ENCODE measurements at places on chromosomes 7 and 10.

- DNase-seq, result no peak
These were observed 176.9 kb upstream of the PRSS58 start for GRCh38 chr7:142434666-142435167.

- DNase-seq, result no peak
These were observed 8.5 kb upstream of the KNDC1 start for GRCh38 chr10:133151543-133151972.

- DNase-seq, result no peak
These were observed 3.5 kb downstream of the TMEM273 start for GRCh38 chr10:49184642-49185111.

- DNase-seq, result no peak
These were observed 63.6 kb upstream of the DKK1 start for GRCh38 chr10:52250510-52250909.

DNA sequence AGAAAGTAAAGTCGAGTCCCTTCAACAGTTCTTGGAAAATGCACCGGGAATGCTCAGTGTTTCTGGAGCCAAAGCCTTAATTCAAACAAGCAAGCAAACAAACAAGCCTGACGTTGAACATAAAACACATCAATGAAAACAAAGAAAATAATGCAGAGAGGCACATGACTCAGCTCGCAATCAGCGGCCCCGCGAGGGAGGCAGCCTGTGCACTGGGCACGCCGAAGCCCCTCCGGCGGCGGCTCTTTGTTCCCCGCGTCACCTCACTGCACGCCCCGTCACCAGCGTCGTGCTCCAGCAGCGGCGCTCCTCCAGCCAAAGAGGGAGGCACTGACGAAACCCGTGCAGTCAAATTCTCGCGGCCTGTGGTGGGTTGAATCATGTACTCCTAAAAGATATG lies 151.5 kb downstream of the DNAJB6 start:
- no peak for DNase-seq

GRCh38 chr7:28411876-28412662 lies at the start of gene CREB5:
Gene CREB5 (plus strand): TSS chr7:28412518. CDS start chr7:28412915, 397 bp downstream.
- DNase-seq, result no peak

DNA sequence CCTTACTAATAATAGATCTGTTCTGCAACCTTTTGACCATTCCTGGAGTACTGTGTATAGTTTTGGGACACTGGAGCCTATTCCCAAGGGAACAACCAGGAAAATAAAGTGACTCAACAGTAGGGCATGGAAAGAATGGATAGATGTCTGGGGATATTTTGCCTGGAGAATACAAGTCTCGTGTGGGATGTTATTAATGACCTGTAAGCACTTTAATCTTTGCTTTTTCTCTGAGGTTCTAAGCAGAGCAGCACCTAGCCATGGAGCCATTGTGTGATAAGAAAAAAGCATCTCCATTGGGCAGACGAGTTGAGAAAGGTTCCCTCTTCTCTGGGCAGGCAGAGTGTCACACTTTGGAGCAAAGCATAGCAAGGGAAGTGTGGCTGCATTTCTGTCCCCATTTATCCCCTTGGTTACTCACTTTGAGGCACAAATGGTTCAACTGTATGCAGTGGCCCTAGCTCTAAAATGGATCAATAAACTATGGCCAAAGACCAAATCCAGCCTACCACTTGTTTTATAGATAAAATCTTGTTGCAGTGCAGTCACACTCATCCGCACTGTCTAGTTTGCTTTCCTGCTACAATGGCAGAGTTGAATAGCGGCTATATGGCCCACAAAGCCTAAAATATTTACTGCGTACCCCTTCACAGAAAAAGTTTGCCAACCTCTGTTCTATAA lies 21.0 kb upstream of the CCDC71L start:
- no peak for DNase-seq

DNA sequence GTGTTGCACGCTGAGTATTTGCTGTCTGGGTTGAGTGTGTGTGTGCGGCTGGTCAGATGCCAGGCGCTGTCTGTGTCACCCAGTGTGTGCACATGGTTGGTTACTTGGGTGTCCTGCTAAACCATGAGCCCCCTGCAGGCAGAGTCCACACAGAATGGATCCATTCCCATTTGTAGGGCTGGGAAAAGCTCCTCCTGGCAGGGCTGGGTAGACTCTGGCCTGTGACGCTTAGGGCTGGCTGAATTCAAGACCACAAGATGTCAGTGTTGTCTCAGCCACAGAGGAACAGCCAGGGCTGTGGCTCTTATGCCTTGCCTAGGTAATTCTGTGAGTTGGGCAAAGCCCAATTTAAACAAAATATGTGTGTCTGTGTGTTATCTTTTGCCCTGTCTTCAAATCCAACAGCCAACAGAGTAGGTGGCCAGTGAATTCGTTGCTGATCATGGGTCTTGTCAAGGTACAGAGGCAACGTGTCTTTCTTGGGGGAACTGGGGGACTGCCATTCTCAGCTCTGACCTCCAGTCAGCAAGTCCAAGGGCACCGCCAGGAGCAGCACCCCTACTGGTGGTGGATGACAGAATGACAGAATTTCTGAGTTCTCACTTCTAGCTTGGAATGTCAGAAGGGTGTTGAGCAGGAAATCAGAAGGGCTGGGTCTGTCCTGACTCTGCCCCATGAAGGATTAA lies 285.1 kb downstream of the CCSER2 start:
- DNase-seq, result peak; percentile 34

GRCh38 chr7:17033245-17033644 lies 151.5 kb upstream of the AGR3 start:
- DNase-seq, result no peak

DNA sequence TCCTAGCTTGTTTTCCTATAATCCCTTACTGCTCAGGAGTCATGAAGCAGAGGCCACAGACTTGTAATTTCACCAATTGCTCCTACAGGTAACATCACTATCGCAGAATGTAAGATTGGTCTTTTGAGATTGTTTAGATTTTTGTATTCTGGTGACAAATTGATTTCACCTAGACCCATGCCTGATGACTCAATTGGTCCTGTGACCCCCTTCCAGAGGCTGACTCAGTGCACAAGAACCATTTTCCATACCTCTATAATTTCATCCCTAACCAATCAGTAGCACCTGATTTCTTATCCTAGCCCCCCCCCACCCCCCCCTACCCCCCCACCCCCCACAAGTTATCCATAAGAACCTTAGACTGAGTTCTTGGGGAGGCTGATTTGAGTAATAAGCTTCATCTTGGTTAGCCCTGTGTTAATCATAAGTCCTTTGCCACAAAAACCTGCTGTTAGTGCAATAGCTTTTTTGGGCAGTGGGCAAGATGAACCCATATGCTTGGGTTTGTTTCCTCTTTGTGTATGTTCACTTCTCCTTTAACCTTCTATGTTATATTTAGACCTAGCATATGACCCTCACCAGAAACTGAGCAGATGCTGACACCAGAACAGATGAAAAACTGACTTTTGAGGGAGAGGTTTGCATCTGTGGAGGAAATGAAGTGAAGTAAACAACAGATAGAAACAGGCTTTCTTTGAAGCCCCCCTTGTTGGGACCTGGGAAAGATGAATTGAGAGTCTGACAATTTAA lies 187.1 kb downstream of the KIF20B start:
- no peak for DNase-seq

DNA sequence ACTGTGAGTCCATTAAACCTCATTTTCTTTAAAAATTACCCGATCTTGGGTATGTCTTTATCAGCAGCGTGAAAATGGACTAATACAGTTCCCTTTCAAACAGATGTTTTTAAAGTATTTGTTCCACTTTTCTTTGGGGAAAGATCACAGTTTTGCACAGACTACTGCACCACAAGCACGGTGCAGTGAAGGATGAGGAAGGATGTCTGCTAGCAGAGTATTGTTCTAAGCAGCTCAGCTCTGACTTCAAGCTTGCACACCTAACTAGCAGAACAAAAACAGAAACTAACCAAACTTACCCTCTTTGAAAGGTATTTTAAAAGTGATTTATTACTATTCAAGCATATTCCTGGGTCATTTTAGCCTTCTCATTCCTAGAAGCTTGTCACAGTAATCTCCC lies 20.0 kb downstream of the THNSL1 start:
- no peak for DNase-seq

DNA sequence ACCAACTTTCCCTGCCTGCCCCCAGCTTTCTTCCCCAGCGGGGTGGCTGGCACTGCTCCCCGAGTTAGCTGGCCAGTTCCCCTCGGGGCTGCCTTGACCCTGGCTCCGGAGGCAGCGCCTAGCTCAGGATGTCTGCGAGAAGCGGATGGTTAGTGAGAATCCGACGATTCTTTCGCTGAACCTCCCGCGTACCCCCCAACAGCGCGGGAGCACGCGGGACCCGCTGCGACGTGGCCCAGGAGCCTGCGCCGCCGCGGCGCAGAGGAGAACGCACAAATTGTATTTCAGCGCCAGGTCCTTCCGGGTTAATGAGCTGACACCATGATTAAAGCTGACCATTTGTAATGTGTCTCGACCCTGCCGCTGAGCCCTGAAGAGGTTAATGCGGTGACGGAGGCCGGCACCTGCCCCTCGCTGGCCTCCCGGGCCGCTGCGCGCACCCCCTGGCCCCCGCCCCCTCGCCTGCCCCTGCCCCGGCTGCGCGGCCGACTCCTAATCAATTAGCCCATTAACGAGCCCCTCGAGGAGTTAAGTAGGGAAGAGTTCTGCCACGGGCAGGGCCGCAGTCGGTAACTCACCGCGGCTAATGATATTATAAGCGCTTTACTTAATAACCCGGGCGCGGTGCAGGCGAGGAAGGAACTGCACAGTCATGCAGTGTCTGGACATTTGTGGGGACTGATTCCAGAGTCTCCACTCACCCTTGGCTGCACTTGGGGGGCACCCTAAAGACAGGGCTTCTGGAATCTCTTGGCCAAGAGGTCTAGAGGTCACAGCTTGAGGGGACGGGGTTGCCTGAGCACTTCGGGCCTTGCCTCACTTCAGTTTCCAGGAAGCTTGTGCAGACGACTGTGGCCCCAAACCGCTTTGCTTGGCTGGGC lies 1.7 kb upstream of the HMX2 start:
- peak; percentile 25 for DNase-seq
